ENCODE measurements at places on chromosomes 16 and 17.

DNA sequence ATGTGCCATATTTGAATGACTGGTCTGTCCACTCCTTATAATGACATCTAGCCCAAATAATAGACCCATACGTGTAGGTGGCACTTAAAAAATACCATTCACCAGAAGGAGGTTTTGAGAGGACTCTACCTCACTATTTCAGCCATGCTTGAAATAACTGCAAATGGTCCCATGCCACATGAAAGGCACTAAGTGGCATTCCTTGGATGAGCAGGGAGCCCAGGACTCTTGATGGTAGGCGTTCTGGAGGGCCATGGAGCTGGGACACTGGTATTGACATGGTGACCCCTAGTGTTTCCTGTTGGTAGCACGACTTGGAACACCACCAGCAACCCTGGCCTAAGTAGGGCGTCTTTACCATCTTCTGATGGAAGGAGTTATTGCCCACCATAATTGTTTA is 148.7 kb upstream of the ZFHX3 start:
- DNase-seq = peak; percentile 62

- no peak for DNase-seq
Observed at GRCh38 chr17:49969795-49970389, 902 bp downstream of the DLX4 start.

DNA sequence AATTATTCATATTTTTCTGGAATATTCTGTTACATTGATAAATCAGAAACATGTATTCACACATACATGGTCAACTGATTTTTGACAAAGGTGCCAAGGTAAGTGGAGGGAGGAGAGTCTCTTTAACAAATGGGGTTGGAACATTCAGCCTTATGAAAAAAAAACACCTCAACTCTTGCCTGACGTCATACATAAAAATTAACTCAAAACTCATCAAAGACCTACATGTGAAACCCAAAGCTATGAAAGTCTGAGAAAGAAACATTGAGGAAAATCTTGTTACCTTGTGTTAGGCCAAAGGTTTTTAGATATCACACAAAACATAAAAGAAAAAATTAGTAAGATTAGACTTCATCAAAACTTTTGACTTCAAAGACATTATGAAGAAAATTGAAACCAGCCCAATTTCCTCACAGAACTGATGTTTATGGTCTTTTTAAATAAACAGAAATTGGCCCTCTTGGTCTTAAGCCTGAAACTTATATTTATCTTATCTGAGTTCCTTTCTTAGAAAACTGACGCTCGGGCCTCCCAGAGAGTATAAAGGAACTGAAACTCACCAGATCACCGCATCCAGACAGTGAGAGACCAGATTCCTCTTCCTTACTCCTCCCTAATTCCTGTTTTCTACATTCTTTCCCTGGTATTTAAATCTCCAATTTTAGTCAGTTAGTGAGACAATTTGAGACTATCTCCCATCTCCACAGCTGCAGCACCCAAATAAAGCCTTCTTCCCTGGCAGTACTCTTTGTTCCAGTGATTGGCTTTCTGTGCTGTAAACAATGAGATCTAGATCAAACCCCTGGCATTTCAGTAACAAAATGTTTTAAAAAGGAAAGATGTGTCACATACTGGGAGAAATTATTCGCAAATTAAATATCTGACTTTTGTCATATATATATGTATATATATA is 4.0 kb downstream of the HYDIN start:
- no peak for DNase-seq

GRCh38 chr17:73950593-73950914 is 252.9 kb upstream of the RPL38 start:
- DNase-seq = no peak

- no peak for DNase-seq
Observed at GRCh38 chr16:5336941-5337340, 239.3 kb upstream of the EEF2KMT start.

DNA sequence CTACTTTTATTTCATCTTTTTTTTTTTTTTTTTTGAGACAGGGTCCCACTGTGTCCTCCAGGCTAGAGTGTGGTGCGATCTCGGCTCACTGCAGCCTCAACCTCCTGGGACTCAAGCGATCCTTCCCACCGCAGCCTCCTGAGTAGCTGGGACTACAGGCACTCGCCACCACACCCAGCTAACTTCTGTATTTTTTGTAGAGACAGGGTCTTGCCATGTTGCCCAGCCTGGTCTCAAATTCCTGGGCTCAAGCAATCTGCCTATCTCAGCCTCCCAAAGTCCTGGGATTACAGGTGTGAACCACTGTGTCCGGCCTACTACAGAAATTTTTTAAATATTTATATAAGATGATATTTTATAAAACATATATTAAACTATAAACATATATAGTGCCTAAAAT is 4.8 kb downstream of the MYO18A start:
- no peak for DNase-seq

DNA sequence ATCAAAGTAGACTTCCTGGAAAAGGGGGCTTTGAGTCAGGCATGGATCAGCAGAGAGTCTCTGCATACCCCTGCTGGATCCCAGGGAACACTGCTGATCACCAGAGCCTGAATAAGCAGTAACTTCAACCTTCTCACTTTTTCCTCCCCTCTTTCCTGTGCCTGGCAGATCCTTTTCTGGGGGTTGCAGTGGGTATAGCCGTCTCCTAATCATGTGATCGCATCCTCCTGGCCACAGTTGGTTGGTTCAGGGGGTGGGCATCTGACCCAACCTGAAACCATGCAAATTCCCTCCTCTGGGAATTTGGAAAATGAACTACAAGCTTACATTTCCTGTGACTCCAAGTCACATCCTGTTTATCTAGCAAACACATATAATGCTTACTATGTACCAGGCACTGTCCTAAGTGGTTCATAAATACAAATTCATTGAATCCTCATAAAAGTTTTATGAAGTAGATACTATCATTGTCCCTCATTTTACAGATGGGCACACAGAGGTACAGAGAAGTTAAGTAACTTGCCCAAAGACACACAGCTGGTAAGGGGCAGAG is 120.3 kb downstream of the AXIN2 start:
- no peak for DNase-seq

DNA sequence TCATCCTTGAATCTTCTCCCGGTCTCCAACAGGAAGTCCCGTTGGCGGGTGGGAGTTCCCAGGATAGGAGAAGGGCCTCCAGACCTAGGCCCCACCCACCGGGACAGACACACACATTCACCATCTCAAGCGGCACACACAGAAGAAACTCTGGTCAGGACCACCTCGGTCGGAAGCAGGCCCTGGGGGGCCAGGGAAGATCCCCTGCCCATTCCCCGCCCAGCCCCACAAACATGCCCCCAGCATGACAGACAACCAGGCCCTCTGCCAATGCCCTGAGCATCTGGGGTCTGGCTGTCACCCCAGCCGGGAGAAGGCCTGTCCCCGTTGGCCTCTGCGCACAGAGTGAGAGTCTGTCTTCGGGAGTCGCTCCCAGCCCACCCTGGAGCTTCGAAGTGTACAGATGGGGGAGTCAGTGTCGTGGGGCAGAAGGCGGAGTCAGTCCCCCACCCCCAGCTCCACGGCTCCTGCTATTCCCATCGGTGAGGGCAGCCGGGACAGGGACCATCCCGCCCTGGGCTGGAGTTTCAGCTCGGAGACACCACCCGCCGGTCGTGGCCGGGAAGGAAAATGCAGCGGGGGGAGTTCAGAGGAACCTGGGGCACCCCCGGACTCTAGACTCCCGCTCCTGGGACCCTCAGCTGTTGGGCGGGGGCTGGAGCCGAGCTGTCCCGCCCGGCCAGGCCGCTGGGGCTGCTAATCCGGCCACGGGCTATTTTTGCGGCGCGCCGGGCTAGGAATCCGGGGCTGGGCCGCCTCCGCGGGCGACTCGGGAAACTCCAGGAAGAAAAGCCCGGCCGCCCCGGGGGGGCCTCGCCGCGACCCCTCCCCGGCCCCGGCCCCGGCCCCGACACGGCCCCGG is 660 bp downstream of the RHBDF1 start:
- no peak for DNase-seq

DNA sequence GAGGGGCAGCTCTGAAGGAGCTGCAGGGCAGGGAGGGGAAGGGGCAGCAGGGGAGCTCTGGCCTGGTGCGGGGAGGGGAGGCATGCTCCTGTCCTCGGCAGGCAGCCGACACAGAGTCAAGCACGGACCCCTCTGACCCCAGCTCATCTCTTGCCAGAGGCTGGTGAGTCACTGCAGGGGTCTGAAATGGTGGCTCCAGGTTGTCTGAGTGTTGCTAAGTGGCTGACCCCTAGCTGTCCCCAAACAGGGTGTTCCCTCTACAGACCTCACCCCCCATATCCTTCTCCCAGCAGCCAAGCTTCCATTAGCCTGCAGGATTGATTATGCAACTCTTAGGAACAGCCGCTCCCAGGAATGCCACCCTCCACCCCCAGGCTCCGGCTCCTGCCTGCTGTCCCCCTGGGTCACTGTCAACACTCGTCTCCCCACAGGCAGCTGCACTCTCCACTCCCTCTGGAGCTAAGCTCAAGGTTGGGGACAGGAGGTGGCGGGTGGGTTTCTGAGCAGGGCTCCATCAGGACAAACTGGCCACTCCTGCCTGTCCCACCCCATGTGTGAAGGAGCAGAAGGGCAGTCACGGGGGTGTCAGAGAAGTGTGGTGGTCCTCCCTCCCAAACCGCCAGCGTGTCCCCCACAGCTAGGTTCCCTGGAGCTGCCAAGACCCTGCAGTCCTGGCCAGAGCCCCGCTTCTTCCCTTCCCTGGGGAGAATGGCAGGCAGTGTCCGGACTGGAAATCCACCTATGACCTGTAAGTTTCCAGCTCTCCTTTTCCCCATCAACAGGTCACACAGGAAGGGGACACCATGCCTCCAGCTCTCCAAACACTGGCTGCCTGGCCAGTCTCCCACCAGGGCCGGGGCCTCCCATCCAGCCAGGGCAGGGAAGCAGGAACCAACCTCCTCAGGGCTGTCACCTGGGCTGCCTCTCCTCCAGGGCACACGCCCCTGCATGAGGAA is 1.0 kb downstream of the MYLK3 start:
- no peak for DNase-seq

DNA sequence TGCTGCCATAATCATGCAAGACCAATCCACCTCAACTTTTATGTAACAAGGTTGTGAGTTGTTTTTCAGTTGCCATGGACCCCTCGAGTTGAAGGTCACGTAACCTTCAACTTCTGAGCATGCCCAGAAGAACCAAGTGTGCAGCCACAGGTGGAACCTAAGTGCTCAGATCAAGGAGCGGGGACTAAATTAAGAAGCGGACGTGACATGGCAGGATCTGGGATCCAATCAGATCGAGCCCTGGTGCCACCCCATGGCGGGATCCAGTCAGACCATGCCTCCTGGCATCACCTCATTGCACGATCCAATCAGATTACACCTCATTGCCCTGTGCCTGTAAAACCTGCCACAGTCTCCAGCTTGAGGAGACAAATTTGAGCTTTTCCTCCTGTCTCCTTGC is 204.5 kb upstream of the CDH5 start:
- DNase-seq = no peak

GRCh38 chr17:57879437-57880085 is 29.7 kb upstream of the MRPS23 start:
- DNase-seq = no peak
